NCI-H1436 (cell line): ENCODE measurements at places on chromosomes 1 and 21.

GRCh38 chr1:62355095-62355494 lies 35.9 kb upstream of the KANK4 start:
- no peak for DNase-seq

- DNase-seq, result no peak
Measured at GRCh38 chr1:234997896-234998741, 130.5 kb downstream of the TOMM20 start.

GRCh38 chr1:175673371-175674150 lies 69.8 kb downstream of the TNR start:
- DNase-seq, result no peak

DNA sequence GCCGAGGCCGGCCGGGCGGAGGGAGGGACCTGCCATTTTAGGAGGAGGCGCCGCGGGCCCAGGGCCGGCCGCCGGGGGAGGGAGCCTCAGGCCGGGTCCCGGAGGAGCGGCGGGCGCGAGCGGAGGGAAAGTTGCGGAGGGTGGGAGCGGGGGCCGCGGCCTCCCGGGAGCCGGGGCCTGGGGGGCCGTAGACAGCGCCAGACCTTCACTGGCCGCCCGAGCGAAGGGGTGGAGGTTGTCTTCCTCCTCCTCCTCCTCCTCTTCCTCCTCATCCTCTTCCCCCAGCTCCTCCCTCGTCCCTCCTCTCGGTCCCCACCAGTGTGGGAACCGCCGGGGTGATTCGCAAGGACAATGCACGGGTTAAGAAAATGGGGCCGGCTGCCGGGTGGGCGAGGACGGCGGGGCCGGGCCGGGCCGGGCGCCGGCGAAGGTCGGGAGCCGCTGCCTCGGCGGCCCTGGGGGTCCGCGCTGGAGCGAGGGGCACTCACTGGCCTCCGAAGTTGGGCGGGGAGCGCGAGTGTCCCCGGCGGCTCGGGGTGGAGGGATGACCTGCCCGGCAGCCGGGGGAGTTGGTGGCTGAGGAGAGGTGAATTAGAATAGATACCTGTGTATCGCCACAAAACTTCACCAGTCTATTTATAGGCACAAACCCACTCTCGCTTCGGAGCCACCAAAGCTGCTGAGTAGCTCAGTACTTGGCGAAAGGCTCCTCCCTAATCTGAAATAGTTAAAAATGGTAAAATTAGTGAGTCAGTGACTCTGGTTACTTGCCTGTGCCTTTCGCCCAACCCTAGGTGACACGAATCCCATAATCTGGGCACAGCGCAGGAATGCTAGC lies 1.3 kb downstream of the DYRK1A start:
- DNase-seq, result no peak

DNA sequence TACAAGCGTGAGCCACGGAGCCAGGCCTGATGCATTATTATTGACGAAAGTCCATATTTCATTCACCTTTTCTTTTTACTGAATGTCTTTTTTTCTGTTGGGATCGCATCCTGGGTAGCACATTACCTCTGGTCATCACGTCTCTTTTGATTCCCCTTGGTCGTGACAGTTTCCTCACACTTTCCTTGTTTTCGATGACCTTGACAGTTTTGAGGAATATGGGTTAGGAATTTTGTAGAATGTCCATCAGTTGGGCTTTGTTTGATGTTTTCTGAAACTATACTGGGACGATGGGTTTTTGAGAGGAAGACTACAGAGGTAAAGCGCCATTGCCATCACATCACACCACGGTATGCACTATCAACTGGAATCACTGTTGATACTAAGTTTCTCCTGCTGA lies 26.6 kb upstream of the GALNT2 start:
- DNase-seq, result no peak

DNA sequence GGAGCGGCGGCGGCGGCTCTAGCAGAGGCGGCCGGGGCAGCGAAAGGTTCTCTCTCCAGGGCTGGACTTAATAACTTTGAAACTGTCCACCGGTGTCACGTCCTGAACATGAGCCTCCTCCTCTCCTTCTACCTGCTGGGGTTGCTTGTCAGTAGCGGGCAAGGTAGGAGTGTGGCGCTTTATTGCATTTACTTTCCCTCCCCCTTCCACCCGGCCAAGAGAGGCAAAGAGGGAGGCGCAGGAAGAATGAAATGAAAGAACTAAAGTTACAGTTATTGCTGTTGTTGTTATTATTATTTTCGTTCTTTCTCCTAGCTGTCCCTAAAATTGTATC lies 214 bp downstream of the NCAM2 start:
- DNase-seq, result no peak

DNA sequence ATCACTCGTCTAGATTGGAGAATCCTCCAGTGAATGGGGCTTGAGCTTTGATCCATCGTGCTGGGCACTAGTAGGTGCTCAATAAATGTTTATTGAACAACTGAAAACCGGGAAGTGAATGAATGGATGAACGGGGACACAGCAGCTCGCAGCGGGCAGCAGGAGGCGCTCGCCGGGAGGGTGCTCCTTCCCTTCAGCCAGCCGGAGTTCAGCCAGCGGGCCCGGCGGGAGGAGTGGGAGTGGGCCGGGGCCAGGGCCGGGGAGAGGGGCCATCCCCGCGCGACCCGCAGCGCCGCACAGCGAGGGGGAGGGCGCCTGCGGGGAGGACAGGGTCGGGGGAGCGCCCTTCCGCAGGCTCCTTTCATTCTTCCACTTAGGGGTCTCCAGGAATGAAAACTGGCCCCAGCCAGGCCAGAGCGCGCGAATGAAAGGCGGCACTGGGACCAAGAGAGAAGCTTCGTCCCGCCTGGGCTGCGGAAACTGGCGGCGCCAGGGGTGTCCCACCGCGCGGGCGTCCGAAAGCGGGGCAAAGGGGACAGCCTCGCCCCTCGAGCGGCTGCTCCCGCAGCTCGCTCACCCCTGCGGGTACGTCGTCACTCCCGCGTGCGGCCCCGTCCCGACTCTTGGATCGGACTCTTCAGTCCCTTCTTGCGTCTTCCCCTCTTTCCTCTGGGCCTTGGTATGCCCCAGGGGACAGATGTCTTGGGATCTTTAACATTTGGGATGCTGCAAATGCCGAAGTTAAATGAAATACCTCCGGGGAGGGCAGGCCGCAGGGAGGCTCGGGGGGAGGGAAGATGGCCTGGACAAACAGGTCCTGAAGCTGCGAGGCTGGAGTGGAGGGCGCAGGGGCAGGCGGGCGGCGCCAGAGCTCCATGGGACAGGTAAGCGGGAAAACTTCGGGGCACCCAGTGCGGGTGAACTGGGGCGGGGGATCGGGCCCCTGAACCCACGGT lies 3.6 kb upstream of the INAVA start:
- no peak for DNase-seq
